ENCODE measurements at places on chromosomes 7 and 10.
A peak's percentile ranks its signal among the peaks of the same experiment; 100 is the strongest.

- peak; percentile 78 for DNase-seq
These were observed 3.8 kb upstream of the GTF2IRD1 start for GRCh38 chr7:74449809-74450397.

DNA sequence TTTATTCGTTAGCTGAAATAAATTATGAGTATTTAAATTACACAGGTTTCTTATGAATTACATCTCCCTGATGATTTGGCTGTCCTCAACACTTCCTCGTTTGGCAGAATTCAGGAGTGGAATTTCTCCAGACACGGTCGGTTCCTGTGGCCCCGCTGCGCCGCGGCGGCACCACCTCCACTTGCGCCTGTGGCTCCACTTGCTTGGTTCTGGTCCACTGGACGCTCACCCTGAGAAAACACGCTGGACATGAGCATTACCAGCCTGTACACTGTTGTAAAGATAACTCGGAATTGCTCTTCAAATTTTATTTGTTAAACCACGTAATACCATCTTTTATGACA, 85.3 kb downstream of the ZNF33B start:
- no peak for DNase-seq

DNA sequence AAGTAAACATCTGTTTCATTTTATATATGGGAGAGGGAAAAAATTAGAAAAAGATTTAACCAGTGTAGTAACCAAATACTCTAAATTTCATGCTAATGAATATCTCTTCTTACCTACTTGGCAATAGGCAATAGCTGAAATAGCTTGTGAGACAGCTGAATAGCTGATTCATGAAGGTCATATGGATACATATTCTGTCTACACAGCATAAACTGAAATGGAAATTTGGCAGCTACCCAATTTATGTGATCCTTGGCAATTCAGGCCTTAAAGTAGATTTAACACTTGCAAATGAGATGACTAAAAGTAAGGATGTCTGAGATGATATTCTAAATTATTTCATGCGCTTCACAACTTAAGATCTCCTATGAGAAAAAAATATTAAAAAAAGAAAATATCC, 261.2 kb upstream of the SEMA3A start:
- no peak for DNase-seq

DNA sequence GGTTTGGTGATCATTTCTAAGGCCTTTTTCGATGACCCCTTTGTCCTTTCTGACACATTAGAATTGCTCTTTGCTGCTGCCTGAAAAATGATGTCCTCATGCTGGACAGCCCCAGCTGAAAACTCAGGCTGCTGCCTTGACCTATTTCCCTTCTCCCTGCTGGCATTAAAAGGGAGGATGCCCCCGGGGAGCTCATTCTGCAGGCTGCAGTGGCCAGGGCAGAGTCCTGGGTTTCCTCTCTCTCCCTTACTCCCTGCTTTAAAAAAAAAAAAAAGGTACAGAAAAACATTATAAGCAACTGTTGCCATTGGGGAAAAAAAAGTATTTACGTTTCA, 35.4 kb downstream of the LRRC4 start:
- DNase-seq = no peak

GRCh38 chr10:106043863-106044262, 1120.6 kb downstream of the SORCS1 start:
- no peak for DNase-seq

- no peak for DNase-seq
These were observed 5.1 kb upstream of the MRPS17 start for GRCh38 chr7:55946545-55946944.

- DNase-seq = no peak
These were observed 66.6 kb downstream of the VWDE start for GRCh38 chr7:12337095-12337494.

- no peak for DNase-seq
These were observed 26.4 kb downstream of the DRGX start for GRCh38 chr10:49369216-49370162.

- DNase-seq = no peak
These were observed 3.3 kb downstream of the SRGN start for GRCh38 chr10:69091143-69091651.

DNA sequence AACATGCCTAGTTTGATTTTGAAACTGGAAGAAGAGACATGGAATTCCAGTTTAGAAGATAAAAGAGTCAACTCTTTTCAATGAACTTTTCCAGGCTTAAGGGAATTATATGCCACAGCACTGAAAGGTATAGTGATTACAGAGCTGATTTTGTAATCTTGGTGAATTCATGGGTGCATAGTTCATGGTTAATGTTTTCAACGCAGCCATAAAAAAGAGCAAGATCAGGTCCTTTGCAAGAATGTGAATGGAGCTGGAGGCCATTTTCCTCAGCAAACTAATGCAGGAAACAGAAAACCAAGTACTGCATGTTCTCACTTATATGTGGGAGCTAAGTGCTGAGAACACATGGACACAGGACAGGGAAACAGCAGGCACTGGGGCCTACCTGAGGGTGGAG, 94.2 kb downstream of the CUBN start:
- no peak for DNase-seq

- DNase-seq = no peak
These were observed 228.7 kb downstream of the CNTNAP2 start for GRCh38 chr7:146345251-146345650.

DNA sequence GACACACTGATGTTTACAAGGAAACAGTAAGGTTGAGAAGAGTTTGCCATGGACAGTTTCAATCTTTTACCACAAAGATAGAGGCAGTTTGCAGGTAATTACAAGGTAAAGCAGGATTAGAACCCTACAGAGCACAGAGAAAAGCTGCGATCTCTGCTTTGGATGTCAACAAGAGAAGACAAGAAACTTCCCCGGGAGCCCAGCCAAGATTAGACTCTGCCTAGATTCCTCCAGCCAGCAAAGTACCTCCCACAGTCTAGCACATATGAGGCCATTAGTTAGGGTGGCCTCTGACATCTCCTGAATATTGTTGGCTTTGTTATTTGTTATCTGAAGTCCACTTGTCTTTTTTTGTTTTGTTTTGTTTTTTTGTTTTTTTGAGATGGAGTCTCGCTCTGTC, 178.1 kb downstream of the CALN1 start:
- no peak for DNase-seq

- DNase-seq = no peak
These were observed 34.7 kb downstream of the FBXW4 start for GRCh38 chr10:101660256-101660655.

DNA sequence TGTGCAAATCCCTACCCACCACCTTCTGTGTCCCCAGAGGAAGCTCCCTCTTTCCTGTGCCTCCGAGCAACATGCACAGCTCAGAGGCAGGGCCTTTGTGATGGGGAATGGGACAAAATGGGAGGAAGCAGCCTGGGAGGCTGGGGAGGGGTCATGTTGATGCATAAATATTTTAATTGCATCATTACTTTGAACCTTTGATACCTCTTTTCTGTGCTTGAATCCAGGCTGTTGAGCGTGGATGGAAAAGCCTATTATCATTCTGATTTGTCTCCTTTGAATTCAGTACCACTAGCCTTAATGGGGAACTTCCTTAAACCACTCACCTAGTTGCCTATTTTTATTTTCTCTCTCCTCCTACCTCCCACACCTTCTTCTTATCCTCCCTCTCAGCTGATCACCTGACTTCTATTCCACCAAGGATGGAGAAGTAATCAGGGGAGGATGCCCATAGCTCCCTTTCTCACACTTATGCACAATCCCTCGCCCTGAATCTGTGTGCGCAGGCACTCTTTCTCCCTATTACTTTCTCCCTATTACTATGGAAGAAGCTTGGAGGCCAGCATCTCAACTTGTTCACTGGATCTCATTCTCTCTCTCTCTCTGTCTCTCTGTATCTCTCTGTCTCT, 78.5 kb downstream of the SEC61G start:
- no peak for DNase-seq

GRCh38 chr7:50693455-50694130, 89.1 kb downstream of the GRB10 start:
- no peak for DNase-seq

DNA sequence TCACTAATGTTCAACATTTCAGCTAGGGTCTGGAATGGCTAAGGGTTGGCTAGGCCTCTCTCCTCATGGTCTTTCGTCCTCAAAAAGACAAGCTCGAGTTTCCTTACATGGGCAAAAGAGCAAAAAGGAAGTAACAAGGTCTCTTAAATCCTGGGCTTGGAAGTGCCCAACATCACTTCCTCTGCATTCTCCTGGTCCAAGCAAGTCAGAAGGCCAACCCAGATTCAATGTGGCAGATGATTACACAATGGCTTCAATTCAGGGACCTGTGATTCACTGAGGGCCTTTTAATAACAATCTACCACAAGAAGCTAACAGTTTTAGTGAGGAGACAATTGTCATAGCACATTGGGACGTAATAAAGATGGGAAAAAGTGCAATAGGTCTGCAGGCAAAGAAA, 4.4 kb upstream of the NUP205 start:
- no peak for DNase-seq

- no peak for DNase-seq
These were observed 105.1 kb upstream of the TCF7L2 start for GRCh38 chr10:112844681-112845544.

- no peak for DNase-seq
These were observed 64.3 kb upstream of the TRIM24 start for GRCh38 chr7:138395763-138396162.

DNA sequence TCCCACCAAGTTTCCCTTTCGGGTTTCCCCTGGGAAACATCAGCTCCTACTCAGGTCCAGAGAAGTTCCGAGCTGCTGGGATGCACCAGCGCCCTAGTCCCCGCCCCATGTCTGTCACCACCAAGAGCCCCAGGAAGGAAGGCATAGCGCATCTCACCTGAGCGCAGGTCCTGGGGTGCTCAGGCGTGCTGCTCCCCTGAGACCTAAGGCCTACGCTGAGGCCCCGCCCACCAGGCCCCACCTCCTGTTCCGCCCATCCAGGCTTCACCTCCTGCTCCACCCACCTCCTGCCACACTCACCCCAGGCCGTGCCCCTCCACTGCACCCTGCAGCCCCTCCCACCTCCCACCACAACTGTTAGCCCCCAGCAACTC, 1.2 kb upstream of the TFR2 start:
- no peak for DNase-seq

DNA sequence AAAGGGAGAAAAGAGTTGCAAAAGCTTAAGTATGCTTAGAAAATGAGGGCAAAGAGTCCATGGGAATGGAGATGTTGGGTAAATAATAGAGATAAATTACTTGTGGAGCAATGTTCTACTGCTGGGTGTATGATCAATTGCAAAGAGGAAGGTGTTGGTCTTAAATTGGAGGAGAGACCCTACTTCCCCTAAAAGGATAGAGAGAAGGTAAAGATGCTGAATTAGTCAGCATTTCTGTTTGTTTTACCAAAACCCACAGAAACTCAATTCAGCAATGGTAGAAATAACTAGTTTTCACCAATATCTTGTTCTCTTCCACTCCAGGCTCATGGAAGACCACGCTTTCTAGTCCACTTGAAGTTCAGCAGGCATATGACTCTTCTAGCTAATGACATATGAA, 32.1 kb downstream of the ASB4 start:
- DNase-seq = no peak

DNA sequence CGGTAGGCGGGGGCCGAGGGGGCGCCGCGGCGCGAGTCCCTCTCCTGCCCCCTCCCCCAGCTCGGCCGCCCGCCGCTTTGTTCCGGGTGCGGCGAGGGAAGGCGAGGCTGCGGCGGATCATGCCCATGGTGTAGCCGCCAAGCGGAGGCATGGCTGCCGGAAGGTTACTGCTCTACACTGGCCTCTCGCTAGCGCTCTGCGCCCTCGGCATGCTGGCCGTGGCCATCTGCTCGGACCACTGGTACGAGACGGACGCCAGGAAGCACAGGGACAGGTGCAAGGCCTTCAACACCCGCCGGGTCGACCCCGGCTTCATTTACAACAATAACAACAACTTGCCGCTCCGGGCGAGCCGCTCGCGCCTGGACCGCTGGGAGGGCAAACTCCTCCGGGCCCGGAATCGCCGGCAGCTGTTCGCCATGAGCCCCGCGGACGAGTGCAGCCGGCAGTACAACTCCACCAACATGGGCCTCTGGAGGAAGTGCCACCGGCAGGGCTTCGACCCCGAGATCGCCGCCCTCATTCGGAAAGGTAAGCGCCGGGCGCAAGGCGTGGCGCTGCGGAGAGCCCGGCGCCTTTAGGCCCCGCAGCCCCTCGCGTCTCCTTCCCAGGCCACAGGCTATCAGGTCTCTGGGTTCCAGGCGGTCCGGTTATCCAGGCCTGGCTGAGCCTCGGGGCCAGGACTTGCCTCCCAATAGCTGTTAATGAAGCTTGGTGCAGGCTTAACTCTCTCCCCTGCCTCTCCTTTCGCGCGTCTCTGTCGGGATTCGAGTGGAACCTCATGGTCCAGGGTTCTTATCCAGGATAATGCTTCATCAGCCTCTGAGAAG, 513 bp downstream of the TMEM178B start:
- peak; percentile 10 for DNase-seq

DNA sequence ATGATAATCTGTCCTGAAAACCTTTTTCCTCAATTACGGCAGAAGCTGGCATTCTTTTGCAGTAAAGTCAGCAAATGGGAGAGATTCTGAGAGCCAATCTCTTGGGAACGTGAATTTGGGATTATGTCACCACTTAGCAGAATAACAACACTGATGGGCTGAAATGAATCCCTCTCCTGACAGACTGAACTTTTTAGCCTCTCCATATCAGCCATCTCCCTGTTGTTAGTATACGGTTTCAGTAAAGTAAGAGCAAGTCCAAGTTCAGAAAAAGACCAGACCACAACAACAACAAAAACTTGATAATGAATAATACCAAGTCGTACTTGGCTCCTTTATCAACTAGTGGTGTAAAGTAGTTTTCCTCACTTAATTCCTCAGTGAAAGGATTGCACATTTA, 1048.8 kb downstream of the GATA3 start:
- DNase-seq = no peak

DNA sequence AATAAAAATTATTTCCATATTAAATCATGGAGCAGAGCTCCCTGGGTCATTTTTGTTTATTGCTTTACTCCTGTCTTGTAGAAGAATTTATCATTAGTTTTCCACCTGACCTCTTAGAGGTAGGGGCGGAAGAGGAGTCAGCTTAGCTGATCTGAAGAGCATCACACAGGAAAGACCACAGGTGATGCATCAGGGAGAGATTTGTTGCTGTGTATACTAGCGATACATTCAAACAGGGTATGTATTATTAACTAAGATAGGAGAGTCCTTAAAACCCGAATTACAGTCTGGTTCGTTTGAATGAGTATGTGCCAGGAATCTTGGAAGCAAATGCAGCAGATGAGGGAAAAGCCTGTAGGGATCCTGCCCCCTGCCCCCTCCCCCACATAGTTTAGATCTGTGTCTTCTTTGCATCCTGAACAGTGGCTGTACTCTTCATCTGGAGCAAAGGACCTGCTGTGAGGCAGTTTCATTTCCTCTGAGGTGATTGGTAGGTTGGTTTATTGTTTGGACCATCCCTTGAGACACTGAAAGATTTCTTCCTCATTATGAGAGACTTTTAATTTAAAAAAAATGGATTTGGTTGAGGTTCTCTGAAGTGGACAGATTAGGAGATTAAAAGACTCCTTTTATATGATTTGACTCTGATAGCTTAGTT, 177.0 kb downstream of the SND1 start:
- DNase-seq = no peak
